ENCODE measurements at places on chromosomes 5 and 9. TPM values are rescaled to one million over a fixed set of nuclear protein-coding genes. Genes with fewer than 3 reads are reported as not detected.

The PCDHB5 gene
- 37.7 TPM for total RNA-seq

The PTPN3 gene
- total RNA-seq: 2.8 TPM

The C9orf50 gene
- total RNA-seq: not detected

The LCN12 gene
- total RNA-seq: 0.69 TPM

The SAPCD2 gene
- total RNA-seq: 60.3 TPM

The QSOX2 gene
- 29.2 TPM for total RNA-seq

The PLGRKT gene
- 13.1 TPM for total RNA-seq

The KCNIP1 gene
- 0.31 TPM for total RNA-seq

GRCh38 chr9:69258551-69258950, 66.5 kb upstream of the ENTREP1 start:
- DNase-seq: no peak

DNA sequence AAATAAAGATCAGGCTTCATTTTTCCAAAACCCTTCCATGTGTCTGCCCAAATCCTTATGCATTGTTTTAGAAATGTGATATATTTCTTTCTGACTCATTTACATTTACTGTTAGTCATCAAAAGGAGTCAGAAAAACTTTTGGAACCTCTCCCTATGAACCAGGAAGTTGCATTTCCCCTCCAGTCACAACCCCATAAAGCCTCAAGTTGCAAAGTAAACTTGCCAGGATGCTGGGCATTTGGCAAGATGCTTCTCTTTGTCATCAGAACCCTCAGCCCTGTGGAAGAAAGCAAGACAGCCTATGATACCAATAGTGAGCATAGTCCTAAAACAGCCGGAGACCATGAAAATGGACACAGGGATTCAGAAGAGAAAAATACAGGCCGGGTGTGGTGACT, 84.2 kb downstream of the MUSK start:
- DNase-seq: no peak

DNA sequence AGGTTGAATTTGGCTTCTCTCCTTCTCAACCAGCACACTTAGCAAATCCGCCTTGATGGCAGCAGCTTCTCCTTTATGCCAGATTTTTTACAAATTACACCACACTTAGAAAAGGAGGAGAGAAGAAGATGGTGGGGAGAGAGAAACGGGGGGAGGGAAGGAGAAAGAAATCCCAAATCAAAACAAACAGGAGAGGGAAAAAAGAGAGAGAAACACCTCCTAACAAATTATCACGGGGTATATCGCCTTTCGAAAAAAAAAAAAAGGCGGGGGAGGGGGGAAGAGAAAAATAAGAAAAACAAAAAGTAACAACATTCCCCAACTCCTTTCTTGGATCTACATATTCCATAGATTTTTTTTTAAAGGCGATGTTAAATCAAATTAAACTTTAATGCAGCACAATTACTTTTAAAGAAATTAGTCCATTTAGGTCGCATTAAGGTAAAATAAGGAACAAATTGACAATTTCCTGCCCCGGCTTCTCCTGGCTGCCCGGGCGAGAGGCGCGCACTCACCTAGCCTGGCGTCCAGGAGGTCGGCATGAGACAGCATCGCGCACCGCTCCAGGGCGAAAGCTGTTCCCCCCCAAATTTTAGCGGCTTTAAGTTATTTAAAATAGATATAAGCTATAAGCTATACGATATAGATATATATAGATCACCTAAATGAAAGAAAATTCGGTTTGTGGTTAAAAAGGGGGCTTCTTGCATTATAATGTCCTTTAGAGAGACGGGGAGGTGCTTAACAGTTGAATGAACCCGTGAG, at the start of gene OTP:
Gene OTP (minus strand): TSS at position 716 of the 765 bp plus-strand sequence. CDS start 164 bp downstream, at position 552.
- DNase-seq: no peak

DNA sequence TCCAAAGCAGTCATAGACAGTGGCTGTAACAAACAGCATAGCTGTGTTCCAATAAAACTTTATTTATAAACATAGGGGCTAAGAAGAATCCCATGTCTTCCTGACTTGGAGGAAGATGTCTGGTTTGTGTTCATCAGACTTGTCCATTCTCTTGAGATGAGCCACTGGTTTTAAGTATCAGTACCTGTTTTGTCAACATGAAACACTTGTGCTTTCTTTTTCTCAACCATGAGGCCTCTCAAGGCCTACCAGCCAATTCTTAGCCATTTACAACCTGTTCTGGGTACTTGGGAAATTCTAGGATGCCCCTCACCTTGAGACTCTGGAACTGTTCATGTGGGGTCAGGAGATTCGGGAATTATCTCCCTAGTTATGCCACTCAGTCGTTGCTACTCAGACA, 154.3 kb upstream of the PPP1R2B start:
- DNase-seq: no peak

DNA sequence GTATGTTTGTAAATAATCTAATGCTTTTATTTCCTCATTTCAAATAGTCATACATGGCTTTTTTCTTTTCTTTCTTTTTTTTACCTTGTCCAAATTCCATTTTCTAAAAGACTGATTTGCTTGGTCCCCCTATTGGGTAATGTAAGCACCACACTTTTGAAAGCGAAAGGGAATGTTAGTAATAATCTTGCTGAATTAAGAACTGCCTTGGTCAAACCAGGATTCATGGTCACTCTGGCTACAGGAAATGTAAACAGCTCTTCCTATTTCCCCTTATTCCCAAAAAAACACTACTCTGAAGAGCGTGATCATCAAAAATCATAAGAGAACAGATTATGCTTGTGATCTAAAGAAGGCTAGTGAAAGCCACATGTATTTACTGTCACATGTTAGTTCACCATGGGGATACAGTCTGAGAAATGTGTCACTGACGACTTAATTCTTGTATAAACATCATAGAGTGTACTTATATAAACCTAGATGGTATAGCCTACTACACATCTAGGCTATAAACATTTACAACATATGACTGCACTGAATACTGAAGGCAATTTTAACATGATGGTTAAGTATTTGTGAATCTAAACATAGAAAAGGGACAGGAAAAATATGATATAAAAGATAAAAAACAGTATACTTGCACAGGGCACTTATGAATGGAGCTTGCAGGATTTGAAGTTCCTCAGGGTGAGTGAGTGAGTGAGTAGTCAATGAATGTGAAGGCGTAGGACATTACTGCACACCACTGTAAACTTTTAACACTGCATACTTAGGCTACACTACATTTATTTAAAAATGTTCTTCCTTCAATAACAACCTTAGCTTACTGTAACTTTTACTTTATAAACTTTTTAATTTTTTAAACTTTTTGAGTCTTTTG, 75.3 kb downstream of the HMGCR start:
- peak; percentile 38 for DNase-seq

DNA sequence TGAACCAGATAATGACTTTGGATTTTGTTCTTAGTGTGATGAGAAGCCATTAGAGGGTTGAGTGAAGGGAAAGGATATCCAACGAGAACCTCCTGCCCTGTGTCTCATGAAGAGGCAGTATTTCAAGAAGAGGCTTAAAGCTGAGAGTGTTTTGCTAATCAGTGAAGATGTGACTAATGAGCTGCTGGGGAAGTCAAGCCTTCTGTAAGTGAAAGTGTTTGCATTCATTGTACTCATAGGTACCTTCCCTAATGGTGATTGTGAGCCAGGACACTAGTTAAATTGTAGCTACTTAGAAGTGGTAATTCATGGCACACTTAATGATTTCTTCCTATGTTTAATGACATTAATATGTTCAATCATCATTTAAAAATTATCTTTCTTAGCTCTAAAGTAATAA, 23.7 kb downstream of the PIP5K1B start:
- DNase-seq: no peak

GRCh38 chr5:23717486-23717885, 210.1 kb downstream of the PRDM9 start:
- DNase-seq: no peak

- peak; percentile 56 for DNase-seq
Measured at GRCh38 chr5:28766565-28767158, 1728.3 kb upstream of the CDH9 start.

GRCh38 chr5:122844910-122845228, 544 bp upstream of the SNX24 start:
- DNase-seq: no peak

DNA sequence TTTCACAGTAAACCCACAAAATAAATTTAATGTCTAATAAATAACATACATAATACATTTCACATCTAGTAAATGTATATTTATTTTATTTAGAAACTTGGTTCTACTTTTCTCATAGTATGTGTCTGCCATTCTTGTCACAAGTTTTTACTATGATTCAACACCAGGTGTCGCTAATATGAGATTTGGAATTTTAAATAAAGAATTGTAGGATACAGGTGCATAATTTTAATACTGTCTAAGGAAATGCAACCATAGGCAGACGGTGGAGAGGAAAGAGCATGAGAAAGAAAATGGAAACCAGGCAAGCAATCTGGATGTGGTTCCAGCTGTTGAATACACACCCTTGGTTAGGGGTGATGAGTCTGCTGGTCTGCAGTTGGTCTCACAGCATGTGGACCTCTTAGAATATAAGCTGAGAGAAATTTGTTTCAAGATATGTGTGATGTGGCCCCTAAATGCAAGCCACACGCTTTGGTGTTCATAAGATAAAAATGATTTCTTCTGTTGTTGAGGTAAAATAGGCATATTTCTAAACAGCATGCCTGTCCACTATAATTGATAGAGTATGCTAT, 114.7 kb upstream of the TXNDC8 start:
- peak; percentile 36 for DNase-seq

GRCh38 chr5:35671541-35672295, 54.1 kb downstream of the SPEF2 start:
- no peak for DNase-seq

Measured in GM23338 (cell line).